Activated naive CD8-positive, alpha-beta T cell treated with anti-CD3 and anti-CD28 coated beads, Interleukin-2, amount 10 ng/mL, durations not matched to agents 7 days and 5 days (primary cell): ENCODE measurements at places on chromosomes 7 and 10. TPM values are rescaled to one million over a fixed set of nuclear protein-coding genes. Genes with fewer than 3 reads are reported as not detected.

Gene MYL10
- total RNA-seq = not detected

GRCh38 chr7:44608916-44609648 is 2.7 kb downstream of the OGDH start:
- DNase-seq = peak; percentile 44

Gene FAM24B
- total RNA-seq = 15.8 TPM

DNA sequence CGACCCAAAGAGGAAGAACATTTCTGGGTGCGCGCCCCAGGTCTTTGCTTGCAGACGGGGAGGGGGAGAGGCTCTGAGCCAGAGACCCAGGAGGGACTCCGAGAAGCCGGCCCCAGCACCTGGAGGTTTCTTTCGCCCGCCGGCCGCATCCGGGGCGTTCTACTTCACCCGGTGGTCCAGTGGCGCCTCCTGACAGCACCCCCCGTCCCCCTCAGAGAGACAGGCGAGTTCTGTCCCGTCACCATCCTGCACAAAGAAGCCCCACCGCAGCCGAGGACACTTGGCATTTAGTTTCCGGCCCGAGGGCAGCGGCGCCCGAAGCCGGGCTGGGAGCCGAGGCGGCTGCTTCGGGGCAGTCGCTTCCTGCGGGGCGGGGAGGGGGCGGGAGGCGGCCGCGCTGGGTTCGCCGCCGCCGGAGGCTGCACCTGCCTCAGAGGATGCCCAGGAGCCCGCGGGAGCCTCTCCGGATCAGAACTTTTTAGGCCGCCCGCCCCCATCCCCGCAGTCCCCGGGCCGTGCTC is at the start of gene TMEM178B:
Gene TMEM178B, plus strand, starts transcription at position 424 of the 521 bp plus-strand sequence.
- DNase-seq = peak; percentile 56

- no peak for DNase-seq
These were observed 513.8 kb upstream of the AKR1E2 start for GRCh38 chr10:4312051-4312835.

GRCh38 chr7:70208236-70209063 is 610.2 kb downstream of the AUTS2 start:
- no peak for DNase-seq

GRCh38 chr10:983971-984655 is 4.1 kb upstream of the GTPBP4 start:
- no peak for DNase-seq

DNA sequence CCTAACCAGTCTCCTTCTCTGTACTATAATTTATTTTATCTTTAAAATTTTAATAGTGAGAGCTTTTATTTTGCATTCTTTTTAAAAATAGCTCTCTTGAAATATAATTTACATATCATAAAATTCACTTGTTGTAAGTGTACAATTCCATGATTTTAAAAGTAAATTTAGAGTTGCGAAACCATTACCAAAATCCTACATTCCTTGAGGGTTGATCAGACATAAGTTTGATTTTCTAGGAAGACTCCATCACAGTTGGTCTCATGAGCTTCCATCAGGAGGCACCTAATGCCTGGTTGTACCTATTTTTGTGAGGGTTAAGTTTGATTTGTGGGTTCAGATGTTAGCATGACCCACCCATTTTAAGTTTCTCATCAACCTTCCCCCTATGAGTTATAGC is 108.1 kb downstream of the BMPER start:
- no peak for DNase-seq

DNA sequence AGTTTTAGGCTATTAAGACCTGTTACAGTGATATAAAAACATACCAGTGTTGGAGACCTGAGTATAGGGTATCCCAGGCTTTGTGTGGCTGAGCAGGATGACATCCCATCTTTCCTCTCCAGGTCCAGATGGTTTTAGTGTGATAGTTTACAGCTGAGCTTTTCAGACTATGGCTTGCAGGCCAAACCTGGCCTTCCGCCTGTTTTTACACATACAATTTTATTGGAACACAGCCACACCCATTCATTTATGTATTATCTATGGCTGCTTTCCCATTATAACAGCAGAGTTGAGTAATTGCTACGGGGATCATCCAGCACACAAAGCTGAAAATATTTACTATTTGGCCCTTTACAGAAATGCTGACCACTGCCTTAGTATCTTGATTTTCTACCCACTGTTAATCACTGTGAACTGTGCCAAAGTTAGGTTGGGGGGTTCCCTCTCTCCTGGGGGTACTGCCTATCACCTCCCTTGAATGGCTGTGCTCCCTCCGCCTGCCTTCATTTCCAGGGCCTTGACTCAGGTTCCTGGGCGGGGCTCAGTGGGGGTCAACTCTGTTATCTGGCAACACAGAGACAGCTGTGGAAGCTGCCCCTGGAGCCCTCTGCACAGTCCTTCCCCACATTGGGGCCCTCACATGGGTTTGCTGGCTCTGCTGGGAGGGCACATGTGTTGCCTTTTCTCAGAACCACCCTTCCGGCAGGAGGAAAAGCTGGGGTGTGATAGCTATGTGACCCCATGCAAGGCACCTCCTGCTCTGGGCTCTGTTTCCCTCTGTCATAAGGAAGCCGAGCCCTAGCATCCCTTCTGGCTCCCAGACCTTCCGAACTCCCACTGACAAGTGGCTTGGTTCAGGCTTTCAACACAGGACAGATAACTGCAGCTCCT is 40.3 kb upstream of the SH2D4B start:
- DNase-seq = no peak

DNA sequence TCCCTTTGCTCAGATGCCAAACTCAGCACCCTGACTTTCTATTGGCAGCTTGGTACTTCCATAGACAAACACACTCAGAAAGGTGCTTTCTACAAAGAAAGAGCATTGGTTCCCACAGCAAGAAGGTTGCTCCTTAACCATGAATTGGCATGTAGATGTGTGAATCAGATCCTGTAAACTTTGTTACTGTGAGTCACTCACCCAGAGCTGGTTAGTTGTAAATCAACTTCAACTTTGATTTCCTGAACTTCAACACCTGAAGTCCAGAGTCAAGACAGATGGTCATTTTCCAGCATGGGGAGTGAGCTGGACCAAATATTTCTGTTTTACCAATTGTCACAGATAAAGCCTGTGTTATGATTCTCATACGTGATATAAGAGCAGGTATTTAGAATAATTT is 797.2 kb downstream of the TNS3 start:
- DNase-seq = no peak

GRCh38 chr7:151179946-151180345 is 7.1 kb downstream of the ASB10 start:
- no peak for DNase-seq

DNA sequence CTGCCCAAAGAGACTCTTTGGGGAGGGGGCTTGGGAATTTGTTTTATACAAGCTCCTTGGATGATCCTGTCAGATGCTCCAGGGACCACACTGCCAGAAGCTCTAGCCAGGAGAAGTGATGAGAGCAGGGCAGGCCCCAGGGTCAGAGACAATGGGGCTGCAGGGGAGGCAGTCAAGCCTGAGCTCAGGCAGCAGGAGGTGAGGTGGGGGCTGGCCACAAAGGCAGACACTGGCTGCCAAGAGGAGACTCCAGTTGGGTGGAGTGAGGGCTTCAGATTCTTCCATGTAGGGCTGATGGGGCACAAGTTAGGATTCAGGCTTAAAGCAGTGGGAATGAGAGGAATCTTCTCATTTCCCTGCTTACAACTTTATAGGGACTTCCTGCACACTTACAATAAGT is 35.6 kb upstream of the LOXL4 start:
- DNase-seq = no peak

DNA sequence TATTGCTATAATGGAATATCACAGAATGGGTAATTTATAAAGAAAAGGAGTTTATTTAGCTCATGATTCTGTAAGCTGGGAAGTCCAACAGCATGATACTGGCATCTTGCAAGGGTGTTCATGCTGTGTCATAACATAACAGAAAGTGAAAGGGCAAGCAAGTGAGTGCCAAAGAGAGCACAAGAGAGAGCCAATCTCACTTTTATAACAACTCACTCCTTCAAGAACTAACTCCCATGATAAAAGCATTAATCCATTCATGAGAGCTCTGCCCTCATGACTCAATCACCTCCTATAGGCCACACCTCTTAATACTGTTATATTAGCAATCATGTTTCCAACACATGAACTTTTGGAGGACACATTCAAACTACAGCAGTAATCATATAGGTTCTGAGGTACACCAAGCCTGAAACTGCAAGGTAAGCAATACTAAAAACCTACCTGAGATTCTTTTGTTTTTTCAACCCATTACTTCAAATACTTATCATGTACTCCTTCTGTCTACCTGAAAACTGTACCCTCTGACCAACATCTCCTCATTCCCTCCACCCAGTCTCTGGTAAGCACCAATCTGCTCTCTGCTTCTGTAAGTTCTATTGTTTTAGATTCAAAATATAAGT is 219.7 kb downstream of the MTERF1 start:
- DNase-seq = no peak

GRCh38 chr10:396535-397220 is 261.4 kb downstream of the ZMYND11 start:
- no peak for DNase-seq

- DNase-seq = no peak
These were observed 51.8 kb upstream of the PPP2R2D start for GRCh38 chr10:131848741-131849590.

Gene TAF6
- 63.7 TPM for total RNA-seq
